ENCODE measurements at places on chromosomes 4 and X. TPM values are rescaled to one million over a fixed set of nuclear protein-coding genes. Genes with fewer than 3 reads are reported as not detected.

DNA sequence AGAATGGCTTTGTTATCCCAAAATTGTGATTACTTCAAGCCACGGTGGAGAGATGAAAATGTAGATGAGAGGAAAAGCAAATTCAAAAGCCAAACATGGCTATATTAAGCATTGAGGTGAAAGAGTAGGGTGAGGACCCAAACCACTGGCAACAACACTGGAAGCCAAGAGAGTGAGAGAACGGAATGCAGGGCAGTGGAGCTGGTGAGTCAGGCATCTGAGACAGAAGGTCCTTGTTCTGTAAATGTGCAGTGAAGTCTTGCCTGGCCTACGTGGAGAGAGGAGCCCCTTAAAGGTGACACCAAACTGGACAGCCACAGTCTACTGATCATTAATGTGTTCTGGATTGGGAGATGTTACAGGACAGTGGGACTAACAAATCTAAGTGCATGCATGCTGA lies 22.8 kb upstream of the SEC24B start:
- no peak for DNase-seq

DNA sequence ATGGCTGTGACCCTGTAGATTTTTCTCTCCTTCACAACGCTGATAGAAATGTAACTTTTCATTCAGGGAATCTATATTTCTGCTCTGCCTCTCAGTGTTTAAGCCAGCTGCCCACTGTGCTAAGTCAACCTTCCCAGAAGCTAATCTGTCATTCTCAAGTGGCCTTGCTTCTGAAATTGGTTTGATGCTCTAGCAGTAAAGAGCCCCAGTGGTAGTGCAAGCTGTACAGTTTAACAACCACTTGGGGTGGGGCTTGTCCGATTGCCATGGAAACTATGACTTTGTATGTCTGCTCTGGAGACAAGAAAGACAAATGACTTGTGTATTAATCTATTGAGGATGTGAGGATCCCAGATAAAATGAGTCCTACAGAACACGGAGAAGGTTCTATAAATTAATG lies 620.9 kb upstream of the GALNT7 start:
- DNase-seq: no peak

- no peak for DNase-seq
Observed at GRCh38 chr4:47862297-47862696, 24.4 kb upstream of the CORIN start.

- DNase-seq: no peak
Observed at GRCh38 chr4:8831221-8832112, 40.2 kb downstream of the HMX1 start.

DNA sequence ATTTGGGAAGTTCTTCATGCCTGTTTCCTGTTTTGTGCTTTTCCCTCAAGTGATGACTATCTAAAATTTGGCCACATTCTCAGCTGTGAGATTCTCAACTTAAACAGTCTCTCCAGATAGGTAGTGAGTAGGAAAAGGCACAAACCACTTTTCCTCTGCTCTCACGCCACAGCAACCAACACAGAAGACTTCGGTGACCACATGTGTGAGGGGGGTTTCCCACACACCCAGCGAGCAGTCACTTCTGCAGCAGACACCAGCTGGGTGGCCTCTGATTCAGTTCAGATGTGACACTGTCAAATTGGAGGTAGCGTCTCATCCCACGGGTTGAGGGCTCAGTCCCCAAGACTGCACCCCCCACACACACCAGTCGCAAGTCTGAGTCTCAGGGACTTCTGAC lies 25.1 kb upstream of the CLDN34 start:
- peak; percentile 81 for DNase-seq

DNA sequence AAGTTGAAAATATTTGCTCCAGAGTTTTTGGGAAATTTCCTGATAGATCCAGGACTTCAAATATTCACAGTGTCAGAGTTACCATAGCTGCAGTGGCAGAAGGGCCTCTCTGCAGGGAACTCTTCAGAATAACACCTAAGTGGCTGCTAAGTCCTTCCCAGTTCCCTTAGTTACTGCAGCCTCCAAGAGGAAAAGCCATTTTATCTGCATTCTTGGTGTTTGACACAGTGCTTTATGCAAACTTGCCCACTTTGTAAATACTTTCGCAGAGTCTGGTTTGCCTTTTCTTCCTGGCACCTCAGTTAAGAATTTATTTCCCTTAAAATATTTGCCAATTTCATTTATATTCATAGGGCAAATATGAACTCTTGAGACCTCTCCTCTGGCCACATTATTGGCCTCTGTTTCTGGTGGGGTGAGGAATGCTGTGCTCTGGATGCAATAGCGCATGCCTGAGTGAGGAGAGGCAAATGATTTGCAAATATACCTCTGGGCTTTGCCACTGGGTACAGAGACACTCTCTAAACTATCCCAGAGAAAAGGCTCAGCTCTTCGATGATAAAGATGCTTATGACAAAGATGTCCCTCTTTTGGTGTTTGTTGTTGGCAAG lies 566.3 kb upstream of the NR3C2 start:
- no peak for DNase-seq

DNA sequence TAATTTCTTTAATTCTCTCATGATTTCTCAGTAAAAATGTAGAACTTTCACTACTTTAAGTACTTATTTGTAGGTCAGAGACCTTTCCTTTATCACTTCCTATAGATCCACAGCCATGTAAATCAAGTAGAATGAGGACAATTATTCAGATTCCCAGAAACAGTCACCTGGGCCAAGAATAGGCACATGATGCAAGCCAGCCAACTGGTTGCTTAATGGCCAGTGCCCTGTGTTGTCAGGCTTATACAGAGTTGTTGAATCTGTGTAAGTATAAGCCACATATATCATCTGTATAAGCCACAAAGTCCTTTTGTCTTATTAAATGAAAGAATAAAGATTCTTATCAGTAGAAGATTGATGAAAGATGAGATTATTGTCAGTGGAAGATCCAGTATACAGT lies 5.2 kb downstream of the BANK1 start:
- no peak for DNase-seq

GRCh38 chr4:120065974-120066516 lies 603 bp downstream of the MAD2L1 start:
- DNase-seq: no peak

GRCh38 chrX:128078545-128078944 lies 26.3 kb upstream of the ACTRT1 start:
- DNase-seq: no peak

DNA sequence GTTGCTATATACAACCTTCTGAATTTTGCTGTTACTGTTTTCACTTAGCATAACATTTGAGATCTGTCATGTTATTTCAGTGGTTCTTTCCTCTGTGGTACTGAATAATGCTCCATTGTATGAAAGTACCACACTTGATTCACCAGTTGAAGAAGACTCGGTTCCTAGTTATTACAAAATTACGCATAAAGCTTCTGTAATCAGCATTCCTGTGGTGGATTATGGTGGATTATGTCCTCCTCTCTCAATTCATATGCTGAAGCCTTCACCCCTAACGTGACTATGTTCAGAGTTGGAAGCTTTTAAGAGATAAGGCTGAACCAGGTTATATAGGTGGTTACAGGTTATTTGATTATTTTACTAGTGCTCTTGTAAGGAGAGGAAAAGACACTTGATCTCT lies 2143.5 kb upstream of the AGA start:
- no peak for DNase-seq

DNA sequence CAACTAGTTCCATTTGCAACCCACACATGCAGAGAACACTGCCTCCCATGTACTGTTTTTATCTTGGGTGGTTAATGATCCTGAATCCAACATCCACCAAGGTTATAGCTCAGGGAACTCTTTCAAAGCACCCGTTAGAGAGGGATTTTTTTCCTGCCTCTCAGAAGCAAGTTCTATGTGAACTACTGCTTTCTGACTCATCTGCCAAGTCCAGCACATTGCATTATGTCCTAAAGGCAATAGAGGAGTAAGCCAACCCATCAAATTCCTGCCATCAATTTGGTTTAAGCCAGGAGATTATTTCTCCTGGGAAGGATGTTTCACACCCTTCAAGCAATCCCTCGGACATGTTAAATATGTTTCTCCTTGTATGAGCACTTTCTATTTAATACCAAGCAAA lies 334.5 kb downstream of the GASK1B start:
- no peak for DNase-seq

- peak; percentile 1 for DNase-seq
Observed at GRCh38 chr4:106530024-106530361, 161.4 kb upstream of the GIMD1 start.

GRCh38 chr4:55947254-55947882 lies 1.4 kb upstream of the CEP135 start:
- peak; percentile 15 for DNase-seq

- DNase-seq: no peak
Observed at GRCh38 chr4:55411621-55412020, 15.9 kb downstream of the TMEM165 start.

GRCh38 chr4:76156635-76157034 lies 8.4 kb upstream of the NUP54 start:
- no peak for DNase-seq

- DNase-seq: peak; percentile 49
Observed at GRCh38 chrX:106481341-106481740, 130.4 kb upstream of the RADX start.

Gene GPC4
- not detected for total RNA-seq

Gene BEX2
- 45.6 TPM for total RNA-seq

Gene FANCB
- 15.9 TPM for total RNA-seq

Gene OPRPN
- not detected for total RNA-seq

Gene TCEAL9
- total RNA-seq: 3.5 TPM

Gene WDR45
- total RNA-seq: 49.0 TPM

Gene ARX
- total RNA-seq: not detected

Gene GPR34
- 0.58 TPM for total RNA-seq

Gene MMGT1
- total RNA-seq: 20.1 TPM

Gene CC2D2A
- not detected for total RNA-seq

Data from activated T-cell treated with anti-CD3 and anti-CD28 coated beads, Interleukin-2, amount 50 U/mL, for 72 hours (primary cell).